Sigmoid colon (tissue), 7 donors: ENCODE measurements at places on chromosomes 16 and 17. TPM values are rescaled to one million over a fixed set of nuclear protein-coding genes. Genes with fewer than 3 reads are reported as not detected.

The HID1 gene
- total RNA-seq: 9.0 TPM

GRCh38 chr17:3448059-3448665 is 14.5 kb upstream of the OR1E2 start:
- DNase-seq: no peak

- DNase-seq: no peak
Observed at GRCh38 chr16:73083271-73083670, 35.3 kb upstream of the ZFHX3 start.

GRCh38 chr17:67478401-67479041 is 101.4 kb downstream of the PITPNC1 start:
- DNase-seq: no peak

DNA sequence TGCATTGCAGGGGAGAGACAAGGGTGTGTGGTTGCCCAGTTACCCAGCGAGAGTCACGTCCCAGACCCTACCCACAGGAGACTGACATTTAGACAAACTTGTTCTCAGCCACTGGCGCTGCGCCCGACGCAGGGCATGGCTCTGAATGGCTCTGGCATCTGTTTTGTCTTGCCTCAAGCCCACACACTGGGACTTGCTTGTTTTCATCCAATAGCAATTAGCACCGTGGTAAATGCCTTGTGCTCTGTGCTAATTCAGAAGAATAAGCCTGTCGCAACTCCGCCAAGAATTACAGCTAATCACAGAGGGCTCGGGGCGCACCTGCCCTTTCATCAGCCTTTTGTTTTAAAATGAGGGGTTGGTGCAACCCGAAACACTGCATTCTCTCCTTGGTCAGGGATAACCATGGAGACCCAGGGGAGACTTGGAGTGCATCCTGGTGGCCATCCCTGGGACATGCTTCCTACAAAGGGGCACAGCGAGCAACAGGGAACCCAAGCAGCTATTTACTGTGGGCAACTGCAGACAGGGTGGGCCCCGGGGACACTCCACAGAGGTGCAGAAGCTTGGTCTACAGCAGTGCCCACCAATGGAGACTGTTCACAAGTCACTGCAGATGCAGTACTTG is 220.6 kb upstream of the ZFHX3 start:
- no peak for DNase-seq

The HGS gene
- total RNA-seq: 36.7 TPM

The PMFBP1 gene
- not detected for total RNA-seq

- DNase-seq: no peak
Observed at GRCh38 chr17:78126895-78127238, 1.7 kb downstream of the TMC6 start.

DNA sequence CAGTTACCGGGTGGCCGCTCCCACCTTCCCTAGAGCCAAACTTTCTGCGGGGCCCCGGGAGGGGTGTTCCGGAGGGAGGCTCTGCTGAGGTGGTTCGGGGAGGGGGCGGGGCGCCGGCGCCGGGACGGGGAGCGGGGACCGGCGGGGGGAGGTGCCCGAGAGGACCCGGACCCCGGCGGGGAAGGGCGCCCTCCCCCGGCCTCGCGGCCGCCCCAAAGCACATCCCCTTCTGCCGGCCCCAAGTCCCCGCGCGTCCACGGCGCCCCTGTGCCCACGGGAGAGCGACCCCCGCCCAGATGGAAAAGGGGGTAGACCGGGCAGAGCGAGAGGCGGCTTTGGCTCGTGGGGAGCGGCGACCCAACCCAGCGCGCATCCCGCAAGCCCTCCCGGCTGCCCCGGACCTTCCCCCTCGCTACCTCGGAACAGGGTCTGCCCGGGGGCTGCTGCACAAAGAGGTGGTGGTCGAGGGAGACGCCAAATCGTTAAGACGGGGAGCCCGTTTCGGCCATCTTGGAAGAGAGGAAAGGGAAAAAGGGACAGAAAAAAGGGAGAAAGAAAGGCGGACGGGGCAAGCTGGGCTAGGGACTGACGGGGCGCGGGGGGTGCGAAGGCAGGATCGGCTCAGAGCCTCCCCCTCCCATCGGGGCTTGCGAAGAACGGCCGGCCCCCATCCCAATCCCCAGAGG is 530 bp downstream of the PCGF2 start:
- no peak for DNase-seq

The ABCC11 gene
- not detected for total RNA-seq

GRCh38 chr16:19844945-19845641 is 39.6 kb downstream of the GPRC5B start:
- no peak for DNase-seq

GRCh38 chr16:85330694-85331188 is 218.5 kb upstream of the CIBAR2 start:
- no peak for DNase-seq

The ARHGAP44 gene
- 2.9 TPM for total RNA-seq

DNA sequence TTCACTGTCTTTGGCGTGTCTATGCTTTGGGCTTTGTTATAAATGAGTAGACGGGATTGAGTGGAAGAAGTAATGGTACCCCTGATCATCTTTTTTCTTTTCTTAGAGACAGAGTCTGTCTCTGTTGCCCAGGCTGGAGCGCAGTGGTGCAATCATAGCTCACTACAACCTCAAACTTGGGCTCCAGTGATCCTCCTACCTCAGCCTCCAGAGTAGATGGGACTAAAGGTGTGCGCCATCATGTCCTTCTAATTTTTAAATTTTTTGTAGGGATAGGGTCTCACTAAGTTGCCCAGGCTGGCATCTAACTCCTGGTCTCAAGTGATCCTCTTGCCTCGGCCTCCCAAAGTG is 14.9 kb upstream of the GPRC5B start:
- no peak for DNase-seq

- DNase-seq: no peak
Observed at GRCh38 chr16:525520-526180, 1.9 kb upstream of the CAPN15 start.

DNA sequence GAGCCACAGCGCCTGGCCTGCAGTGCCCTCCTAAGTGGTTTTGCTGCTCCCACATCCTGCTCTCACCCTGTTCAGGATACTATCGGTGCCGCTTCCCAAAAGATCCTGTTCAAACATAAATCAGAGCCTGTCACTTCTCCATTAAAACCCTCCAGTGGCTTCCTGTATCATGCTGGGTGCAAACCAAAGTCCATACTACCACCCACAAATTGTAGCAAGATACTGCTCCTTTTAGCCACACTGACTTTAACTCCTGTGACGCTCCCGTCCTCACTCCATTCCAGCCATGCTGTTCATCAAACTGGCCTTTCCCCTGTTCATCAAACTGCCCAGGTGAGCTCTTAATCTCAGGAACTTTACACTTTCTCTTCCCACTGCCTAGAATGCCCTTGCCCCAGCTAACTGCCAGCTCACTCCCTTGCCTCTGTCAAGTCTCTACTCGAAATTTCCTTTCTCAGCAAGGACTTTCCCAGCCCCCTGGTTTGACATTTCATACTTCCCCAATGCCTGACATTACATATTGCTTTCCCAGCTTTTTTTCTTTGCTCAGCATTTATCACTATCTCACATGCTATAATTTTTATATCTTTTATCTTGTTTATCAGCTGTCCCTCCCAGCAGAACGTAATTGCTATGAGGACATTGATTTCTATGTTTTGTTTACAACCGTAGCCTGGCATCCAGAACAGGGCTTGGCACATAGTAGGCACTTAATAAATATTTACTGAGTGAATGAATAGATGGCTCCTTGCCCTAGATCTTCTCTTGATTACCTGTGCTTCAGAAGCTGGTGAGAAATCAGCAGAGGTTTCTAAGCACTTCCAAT is 44.3 kb upstream of the SMURF2 start:
- DNase-seq: no peak

- no peak for DNase-seq
Observed at GRCh38 chr17:66300956-66301355, 1.5 kb upstream of the PRKCA start.

The CA5A gene
- not detected for total RNA-seq

DNA sequence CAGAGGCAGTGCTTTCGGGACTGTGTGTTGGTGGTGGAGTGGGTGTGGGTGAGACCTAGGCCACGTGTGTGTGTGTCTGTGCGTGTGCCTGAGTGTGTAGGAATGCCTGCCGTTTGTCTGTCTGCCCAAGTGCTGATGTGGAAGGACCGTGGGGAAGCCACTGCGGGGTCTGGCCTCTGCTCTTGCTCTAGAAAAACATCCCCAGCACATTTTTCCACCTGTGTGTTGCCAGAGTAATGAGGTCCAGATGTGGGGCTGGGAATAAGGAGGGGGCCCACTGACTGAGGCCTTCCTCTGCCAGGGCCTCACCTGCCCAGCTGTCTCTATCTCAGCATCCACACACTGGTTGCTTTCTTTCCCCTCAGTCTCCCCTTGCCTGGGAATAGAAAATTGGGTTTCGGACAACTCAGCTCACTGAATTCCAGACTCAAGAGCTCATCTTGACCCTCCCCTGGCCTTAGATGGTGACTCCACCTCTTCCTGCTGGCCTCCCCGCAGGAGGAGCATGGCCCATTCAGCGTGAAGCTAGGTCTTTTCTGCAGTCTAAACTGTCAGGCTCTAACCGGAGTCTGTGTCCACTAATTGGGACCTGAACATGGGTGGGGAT is 7.6 kb downstream of the SGCA start:
- no peak for DNase-seq

DNA sequence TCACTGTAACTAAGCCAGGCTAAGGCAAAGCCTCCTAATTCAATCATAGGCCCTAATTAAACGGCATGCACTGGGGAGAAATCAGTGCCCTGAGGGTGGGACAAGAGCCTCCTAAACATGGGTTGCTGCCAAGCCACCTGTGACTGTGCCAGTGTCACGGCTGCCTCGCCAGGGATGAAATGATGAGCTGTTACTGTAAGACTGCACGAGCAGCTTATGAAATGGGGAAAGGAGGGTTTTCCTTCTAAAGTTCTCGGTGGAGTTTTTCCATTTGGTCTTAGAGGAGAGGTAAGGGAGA is 12.7 kb downstream of the TMEM11 start:
- no peak for DNase-seq

DNA sequence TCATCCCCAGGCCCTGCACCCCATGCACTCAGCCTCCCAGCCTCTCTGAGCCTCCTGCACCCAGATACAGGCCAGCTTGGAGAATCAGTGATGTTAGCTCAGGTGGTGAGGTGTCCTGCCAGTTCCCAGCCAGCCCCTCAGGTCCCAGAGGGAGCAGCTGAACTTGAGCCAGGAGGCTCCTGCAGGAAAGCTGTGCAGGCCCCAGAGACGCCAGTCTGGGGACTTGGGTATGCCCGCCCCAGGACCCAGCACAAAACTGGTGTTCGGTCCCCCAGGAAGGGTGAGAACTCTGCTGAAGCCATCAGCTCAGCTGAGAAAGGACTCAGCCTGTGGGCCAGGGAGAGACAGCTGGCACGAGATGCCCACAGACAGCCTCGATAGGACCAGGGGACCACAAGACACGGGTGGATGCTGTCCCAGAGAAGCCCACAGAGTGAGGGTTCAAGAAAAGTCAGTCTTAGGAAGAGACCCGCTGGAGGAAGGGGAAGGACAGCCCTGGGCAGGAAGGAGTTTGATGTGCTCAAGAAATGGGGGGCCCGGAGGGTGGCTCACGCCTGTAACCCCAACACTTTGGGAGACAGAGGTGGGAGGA is 11.0 kb downstream of the ENDOV start:
- no peak for DNase-seq

- DNase-seq: no peak
Observed at GRCh38 chr17:73256220-73256619, 5.5 kb downstream of the CPSF4L start.

The HEATR9 gene
- not detected for total RNA-seq

DNA sequence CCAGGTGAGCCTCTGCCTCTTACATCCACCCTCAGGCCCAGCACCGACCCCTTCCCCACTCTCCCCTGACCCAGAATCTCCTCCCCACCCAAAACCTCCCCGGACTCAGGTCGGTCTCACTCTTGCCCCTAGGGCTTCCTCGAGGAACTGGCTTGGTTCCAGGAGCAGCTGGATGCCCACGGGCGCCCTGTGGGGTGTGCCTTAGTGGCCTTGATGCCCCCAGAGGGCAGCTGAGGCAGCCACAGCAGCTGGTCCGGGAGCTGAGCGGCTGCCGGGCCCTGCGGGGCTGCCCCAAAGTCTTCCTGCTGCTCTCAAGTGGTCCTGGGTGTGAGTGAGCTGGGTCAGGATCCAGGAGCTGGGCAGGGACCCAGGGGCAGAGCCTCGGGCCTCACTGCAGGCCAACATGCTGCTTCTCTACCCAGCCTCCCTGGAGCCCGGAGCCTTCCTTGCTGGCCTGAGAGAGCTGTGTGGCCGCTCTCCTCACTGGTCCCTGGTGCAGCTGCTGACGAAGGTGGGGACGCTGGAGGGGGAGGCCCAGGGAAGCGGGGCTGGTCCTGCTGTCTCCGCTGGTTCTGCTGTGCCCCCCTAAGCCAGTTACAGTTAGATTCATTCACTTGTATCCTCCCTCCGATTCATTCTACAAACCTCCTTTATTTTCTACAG is 9.6 kb downstream of the ZNF213 start:
- DNase-seq: peak; percentile 59

GRCh38 chr17:29433541-29433940 is 43.4 kb downstream of the TAOK1 start:
- no peak for DNase-seq

The LRRC36 gene
- total RNA-seq: not detected

DNA sequence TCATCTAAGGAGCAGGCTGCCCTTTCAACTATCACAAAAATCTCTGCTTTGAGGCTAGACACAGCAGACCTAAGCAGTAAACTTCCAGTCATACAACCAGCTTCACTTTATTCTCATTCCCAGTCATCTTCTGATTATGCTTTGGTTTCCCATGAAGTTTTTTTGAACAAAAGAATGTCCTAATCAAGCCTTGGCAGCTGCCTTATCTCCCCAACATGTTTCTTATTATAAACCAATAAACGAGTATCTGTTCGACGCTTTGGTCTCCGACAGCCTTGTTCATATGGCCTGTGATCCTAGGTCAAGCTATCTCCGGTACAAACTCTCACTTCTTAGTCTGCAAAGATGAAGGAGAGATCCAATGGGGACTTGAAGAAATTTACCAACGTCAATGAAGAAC is 47.4 kb upstream of the CDYL2 start:
- DNase-seq: no peak

The TNFRSF17 gene
- total RNA-seq: not detected

DNA sequence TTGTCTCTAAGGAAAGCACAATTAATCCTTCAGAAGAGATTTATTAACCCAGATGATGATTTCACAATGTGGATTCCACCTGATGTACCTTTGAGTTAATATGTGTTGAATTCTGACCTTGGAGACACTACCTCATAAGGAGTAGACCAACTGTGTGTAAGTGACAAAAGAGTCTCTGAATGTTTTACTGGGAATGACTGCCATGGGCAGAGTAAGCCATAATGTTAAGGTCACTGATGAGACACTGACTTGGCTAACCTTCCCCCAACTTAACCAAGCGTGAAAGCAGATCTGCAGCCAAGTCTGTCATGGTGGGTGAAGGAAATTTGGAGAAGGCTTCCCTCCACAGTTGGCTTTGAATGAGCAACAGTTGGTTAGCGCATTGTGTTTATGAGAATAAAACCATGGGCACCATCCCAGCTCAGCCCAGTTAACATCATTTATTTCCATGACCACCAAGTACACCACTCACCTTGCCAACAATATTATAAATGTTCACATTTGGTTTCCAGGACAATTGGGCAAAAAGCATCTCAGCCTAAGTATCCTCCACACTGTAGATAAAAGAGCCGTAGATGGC is 618.5 kb downstream of the KCNJ2 start:
- DNase-seq: no peak
